CD4-positive, alpha-beta T cell treated with Interleukin-1 beta for 1 hour (primary cell): ENCODE measurements at places on chromosomes 13 and 19.

- no peak for DNase-seq
Observed at GRCh38 chr13:112034231-112034630, 32.7 kb upstream of the SOX1 start.

DNA sequence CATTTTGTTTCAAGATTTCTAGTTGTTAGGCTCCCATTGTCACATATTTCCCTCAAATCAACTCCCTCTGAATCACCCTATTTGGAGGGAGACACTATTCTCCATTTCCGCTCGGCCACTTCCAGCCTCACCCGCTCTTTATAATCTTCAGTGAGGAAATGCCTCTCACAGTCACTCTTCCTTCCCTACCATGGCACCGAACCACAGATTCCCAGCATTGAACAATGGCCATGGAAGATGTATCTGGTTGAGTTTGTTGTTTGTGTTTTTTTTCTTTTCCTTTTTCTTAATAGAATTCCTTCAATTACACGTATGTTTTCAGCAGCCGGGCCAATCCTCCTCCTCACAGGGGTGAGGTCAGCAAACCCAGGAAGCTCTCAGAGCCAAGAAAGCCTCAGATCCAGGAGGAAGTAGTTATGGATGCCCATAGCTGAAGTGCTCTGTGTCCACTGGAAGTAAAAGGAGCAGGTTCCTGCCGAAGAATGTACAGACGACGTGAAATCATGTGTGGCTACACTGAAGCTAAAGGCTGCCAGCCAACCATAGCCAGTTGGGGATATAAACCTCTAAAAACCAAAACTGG lies 472.1 kb downstream of the FOXO1 start:
- no peak for DNase-seq

GRCh38 chr19:10450853-10451609 lies 30.7 kb downstream of the PDE4A start:
- no peak for DNase-seq

DNA sequence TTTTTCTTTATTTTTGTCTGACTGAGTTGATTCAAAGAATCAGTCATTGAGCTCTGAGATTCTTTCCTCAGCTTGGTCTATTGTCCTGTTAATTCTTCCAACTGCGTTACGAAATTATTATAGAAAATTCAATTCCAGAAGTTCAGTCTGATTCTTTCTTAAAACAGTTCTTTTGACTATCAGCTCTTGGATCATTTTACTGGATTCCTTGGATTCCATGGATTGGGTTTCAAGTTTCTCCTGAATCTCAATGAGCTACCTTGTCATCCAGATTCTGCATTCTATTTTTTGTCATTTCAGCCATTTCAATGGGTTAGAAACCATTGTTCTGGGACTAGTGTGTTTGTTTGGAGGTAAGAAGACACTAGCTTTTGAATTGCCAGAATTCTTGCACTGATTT lies 169.3 kb downstream of the PCDH20 start:
- DNase-seq: no peak

GRCh38 chr13:43127103-43127798 lies 103.9 kb downstream of the DNAJC15 start:
- no peak for DNase-seq

DNA sequence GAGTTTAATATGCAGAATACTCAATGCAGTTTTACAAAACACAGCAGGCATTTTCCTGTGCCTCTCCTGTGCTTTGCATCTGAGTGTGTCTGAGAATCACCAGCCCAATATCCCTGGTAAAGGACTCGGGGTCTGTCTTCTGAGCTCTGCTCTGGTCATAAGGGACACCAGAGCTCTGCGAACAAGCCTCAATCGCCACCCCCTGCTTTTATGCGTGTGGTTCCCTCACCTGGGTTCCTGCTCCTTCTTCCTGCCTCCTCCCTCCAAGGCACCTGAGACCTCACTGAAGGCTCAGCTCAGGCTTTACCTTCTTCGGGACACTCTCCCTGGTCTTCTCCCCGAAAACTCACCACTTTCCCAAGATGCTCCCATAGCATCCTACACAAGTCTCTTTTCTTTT lies 84.5 kb downstream of the EFNB2 start:
- DNase-seq: no peak

DNA sequence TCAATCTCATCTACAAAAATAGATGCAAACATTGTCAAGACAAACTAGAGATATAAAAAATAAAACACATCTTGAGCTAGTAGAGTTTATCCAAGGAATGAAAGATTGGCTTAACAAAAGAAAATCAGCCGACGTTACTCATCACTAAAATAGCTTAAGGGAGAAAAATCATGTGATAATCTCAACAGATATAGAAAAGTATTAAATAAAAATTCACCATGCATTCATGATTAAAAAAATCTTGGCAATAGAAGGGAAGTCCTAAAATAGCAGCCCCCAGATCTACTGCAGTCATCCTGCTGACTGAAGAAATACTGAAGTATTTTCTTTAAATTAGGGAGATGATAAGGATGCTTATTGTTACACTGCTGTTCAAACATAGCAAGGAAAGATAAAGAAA lies 12.6 kb upstream of the DCLK1 start:
- no peak for DNase-seq

- DNase-seq: no peak
Observed at GRCh38 chr13:107548338-107548737, 667.0 kb downstream of the LIG4 start.

DNA sequence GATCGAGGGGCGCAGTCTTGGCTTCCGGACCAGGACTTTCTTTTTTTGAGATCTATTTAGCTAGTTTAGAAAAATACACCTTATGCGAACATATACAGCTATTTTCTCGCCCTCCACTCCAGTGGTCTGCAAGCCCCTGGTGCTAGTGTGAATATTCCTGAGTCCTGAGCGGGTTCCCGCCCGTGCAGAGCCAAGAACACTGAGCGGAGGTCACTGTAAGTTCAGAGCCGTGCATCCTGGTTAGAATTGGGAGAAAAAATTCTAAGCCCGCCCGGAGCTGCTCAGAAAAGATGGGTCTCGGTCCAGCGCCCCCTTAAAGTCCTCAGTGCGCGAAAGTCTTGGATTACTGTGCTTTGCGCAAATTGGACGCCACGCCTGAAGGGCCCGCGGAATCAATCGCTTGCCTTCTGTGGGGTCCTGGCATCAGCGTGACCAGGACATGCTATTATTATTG lies 117.7 kb downstream of the KCNRG start:
- no peak for DNase-seq

GRCh38 chr13:96279904-96280303 lies 190.0 kb downstream of the HS6ST3 start:
- no peak for DNase-seq

DNA sequence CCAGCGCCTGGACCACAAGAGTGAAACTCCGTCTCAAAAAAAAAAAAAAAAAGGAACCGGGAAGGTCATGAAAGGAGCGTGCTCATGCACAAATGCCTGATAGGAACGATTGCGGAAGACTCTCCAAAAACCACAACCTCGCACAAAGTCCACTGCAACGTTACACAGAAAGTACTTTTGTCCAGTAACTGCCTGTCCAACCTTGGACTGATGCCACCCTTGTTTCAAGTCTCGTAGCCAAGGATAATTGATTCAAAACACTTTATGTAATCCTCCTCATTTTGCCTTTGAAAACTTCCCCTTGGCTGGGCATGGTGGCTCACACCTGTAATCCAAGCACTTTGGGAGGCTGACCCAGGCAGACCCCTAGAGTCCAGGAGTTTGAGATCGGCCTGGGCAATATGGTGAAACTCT lies 13.7 kb downstream of the LGALS7 start:
- DNase-seq: no peak

DNA sequence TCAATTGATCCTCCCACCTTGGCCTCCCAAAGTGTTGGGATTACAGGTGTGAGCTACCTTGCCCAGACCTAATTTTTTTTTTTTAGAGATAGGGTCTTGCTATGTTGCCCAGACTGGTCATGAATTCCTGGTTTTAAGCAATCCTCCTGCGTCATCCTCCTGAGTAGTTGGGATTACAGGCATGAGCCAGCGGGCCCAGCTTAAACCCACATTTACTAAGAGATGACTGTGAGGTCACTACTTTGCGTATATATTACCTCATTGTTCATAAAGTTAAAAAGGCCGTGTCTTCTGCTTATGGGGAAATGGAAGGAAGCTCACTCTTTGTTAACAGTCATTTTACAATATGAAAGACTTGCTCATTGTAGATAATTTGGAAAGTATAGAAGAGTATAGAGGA lies 39.6 kb upstream of the C1QTNF9 start:
- no peak for DNase-seq

DNA sequence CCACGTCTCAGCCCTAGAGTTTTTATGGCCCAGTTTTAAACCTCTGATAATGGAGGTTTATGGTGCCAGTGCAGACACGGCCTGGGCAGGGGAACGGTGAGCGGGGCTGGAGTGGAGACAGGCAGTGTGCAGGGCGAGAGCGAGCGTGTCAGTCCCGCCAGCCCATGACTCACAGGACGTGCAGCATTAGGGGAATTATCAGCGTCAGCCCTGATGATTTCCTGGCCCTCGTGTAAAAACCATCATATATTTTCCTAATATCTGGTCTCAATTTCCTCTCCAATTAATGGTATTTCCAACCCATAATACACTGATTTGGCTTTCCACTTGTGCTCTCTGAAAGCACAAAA lies 104.6 kb upstream of the VSTM2B start:
- no peak for DNase-seq

DNA sequence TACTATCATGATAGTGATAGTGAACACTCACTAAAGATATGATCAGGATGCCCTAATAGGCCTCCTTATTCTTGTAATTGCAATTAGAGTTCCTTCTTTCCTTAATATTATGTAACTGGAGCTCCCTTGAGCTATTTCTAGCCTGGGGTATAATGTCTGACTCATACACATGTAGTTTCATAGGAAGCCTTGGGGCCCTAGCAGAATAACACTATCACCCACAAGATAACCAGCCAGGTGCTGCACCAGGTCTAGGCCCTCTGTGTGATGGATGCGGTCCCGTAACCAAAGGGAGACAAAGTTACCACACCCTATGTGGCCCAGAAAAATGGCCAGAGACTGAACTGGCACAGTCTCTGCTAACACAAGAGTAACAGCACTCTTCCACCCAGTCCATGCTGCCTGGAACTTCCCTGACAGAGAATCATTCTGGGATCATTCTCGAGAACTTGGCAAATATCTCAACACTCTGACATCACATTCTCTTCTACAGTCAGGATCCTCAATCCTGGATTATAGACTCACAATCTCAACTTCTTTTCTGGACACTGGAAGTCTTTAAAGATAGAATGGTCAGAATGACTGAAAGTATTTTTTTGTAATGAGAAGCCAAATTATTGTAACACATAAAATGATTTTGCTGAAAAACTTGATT lies 32.6 kb upstream of the IGFL4 start:
- no peak for DNase-seq

DNA sequence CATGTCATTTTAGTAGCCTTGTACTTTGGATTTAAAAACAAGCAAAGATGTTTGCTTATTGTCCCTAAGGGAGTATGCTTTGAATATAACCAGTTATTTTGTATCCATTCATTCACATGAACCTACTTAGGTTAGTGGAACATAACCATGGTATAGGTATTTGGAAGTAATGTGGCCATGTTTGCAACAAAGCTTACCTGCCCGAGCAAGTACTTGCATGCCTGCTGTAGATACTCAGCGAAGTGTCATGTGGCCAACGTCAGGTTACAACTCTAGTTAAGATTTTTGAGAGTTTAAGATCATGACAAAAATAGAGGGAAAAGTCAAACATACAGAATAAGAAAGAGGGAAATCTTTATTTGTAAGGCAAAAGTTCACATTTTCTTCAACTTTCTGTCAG lies 57.2 kb downstream of the COG6 start:
- no peak for DNase-seq

DNA sequence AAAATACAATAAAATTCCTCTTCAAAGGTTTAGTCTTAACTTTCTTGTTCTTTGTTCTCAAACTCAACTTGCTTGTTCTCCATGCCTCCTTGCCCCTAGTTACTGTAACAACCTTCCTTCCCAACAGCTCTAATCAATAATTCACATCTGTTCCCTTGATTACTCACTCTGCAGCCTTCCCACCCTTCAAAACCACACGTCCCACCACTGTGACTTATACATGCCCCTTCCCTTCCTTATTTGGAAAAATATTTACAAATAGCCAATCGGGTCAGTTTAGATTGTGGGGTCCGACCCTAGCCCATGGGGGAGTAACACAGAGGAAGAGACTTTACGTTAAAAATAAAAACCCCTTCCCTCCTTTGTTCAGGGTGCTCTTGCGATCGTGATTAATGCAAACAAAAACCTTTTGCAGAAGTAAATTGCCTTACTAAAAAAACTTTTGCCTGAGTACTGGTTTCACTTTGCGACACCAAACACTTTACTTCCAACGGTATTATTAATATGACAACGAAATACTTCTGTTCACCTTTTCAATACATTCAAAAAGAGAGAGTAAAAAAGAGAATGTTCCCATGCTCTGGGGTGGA lies 512 bp upstream of the ZNF93 start:
- DNase-seq: no peak

DNA sequence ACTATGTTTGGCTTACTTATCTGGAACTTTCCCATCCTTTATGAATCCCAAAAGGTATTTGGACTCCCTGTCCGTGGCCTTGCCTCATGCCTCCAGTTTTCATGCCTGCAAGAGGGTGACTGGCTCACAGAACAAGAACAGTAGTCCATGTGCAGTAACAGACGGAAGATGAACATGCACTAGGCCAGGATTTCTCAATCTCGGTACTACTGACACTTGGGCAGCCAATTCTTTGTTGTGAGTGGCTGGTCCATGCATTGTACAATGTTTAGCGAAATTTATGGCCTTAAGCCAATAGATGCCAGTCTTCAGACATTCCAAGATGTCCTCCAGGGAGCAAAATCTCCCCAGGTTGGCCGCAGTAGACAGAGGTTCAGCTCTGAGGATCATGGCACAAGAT lies 61.9 kb downstream of the DOCK9 start:
- no peak for DNase-seq

DNA sequence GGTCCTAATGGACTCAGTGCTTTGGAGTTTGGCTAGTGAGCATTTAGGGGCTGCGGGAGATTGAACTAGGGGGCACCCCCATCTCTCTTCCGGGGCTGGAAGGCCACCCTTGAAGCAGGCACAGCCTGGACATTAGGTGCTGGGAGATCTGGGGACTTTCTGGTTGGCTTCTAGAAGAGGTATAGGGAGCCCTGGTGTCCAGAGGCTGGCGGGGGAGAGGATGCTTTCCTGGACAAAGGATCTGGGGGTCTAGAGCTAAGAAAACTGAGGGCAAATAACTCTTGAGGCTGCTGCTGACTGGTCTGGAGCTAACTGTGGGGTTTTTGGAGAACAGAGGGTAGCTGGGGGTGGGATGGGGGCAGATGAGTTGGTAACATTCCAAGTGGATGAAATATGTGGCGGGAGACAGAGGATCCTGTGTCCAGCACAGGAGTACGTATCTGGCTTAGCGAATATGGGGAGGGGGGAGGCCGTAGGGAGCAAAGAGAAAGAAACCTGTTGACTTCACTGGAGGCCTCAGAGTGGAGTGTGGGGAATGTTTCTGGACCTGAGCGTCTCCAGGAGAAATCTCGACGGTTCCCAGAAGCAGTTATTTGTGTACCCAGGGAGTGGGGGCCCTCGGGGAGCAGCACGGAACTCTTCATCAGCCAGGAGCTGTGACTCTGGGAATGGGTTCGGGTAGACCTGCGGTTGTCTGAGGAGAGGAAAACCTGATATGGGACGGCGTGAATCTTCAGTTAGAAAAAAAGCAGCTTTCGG lies 1.4 kb downstream of the HNRNPUL1 start:
- peak; percentile 5 for DNase-seq

- DNase-seq: no peak
Observed at GRCh38 chr19:47758443-47758804, 13.1 kb downstream of the NOP53 start.
